Testis (tissue), 5 donors: ENCODE measurements at places on chromosomes 6 and 20. TPM values are rescaled to one million over a fixed set of nuclear protein-coding genes. Genes with fewer than 3 reads are reported as not detected.

BAK1 gene
- polyA plus RNA-seq = 17.3 TPM

DNA sequence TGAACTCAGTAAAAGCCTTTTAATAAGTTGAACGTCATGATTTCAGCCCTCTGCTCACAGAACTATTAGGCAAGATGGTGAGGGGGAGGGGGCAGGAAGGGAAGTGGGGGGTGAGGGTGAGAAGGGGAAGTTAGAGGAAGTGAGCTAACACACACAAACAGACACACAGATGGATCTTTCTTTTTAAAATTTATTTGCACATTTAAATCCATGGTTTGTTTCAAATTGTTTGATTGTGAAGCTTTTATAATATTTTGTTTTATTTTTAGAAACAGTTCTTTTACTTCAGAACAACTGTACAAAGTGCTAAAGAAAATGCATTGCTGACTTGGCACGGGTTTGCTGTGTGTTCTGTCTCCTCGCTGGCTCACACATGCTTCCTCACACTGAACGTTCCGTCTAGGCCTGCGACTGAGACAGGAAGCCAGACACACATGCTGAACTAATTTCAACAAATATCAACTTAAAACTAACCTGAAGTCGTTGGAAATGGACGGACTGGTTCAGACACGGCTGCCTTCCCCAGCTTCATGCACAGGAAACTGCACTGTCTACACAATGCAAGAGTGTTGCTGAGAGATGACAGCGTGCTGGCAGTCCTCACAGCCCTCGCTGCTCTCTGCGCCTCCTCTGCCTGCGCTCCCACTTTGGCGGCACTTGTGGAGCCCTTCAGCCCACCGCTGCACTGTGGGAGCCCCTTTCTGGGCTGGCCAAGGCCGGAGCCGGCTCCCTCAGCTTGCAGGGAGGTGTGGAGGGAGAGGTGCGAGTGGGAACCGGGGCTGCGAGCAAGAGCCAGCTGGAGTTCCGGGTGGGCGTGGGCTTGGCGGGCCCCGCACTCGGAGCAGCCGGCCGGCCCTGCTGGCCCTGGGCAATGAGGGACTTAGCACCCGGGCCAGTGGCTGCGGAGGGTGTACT is 8.1 kb upstream of the ZBP1 start:
- DNase-seq = peak; percentile 48

GRCh38 chr6:43893073-43893472 is 123.1 kb downstream of the VEGFA start:
- DNase-seq = no peak

GRCh38 chr6:110935171-110935570 is 23.3 kb upstream of the GTF3C6 start:
- DNase-seq = no peak
